PC-3 (cell line): ENCODE measurements at places on chromosomes 5 and 9.
A peak's percentile ranks its signal among the peaks of the same experiment; 100 is the strongest.

GRCh38 chr5:71482132-71482531, 26.7 kb downstream of the BDP1 start:
- DNase-seq, result peak; percentile 64

GRCh38 chr5:83556190-83556589, 84.6 kb downstream of the VCAN start:
- no peak for DNase-seq

GRCh38 chr5:8184455-8185063, 315.6 kb downstream of the MTRR start:
- peak; percentile 74 for DNase-seq

DNA sequence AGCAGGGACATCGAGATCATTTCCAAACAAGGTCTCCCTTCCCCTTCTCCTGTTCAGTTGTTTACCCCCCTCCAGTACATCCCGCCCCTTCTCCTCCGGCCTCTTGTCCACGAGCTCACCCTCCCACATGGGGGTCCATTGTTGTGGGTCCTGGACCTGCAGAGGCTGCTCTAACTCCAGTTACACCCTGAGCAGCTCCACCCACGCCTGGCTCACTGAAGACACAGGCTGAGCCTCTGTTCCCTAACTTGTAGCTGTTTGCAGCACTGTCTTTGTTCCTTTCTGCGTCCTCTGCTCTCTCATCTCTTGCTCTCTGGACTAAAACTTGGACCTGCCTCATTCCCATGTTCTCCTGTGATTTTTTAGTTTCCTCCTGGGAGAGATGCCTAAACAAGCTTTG, 377.5 kb downstream of the MED10 start:
- no peak for DNase-seq

GRCh38 chr5:68565427-68565826, 349.9 kb downstream of the PIK3R1 start:
- no peak for DNase-seq

DNA sequence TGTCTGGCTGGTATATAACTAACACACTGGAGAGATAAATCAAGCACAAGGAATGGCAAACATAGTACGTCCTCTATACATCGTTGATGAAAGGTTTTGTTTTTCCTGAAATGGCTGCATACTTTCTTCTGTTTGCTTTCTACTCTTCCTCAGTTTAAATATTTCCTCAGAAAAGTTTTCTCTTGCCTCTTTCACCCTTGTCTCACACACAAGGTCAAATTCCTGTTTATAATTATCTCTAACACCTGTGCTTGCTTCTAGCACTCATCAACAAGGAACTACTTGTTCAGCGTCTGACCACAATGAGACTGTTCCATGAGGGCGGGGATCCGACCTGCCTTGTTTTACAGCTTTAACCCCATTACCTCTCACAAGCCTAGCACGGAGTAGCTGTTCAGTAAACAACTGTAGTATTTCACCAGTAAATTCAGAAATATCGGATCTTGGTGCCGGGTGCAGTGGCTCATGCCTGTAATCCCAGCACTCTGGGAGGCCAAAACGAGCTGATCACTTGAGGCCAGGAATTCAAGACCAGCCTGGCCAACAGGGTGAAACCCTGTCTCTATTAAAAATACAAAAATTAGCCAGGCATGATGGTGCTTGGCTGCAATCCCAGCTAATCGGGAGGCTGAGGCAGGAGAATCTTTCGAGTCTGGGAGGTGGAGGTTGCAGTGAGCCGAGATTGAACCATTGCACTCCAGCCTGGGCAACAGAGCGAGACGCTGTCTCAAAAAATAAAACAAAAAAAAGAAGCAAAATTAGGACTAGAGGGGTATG, 37.0 kb downstream of the NR6A1 start:
- no peak for DNase-seq

DNA sequence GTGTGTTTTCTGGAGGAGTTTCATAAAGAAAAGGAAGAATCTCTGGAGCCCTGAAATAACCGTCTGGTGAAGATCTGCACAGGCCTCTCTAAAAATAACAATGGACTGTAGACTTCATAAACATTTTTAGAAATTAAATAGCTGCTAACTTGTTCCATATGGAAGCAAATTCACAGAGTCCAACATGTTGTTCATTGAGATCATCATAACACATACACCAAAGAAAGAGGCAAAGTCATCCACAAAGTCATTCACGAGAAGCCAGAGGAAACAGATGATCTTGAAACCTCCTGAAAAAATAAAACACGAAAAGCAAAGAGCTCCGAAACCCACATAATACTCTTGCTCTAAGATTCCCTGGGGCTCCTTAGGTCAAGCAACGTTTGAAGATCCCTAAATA, 347.8 kb downstream of the EFNA5 start:
- DNase-seq, result no peak

DNA sequence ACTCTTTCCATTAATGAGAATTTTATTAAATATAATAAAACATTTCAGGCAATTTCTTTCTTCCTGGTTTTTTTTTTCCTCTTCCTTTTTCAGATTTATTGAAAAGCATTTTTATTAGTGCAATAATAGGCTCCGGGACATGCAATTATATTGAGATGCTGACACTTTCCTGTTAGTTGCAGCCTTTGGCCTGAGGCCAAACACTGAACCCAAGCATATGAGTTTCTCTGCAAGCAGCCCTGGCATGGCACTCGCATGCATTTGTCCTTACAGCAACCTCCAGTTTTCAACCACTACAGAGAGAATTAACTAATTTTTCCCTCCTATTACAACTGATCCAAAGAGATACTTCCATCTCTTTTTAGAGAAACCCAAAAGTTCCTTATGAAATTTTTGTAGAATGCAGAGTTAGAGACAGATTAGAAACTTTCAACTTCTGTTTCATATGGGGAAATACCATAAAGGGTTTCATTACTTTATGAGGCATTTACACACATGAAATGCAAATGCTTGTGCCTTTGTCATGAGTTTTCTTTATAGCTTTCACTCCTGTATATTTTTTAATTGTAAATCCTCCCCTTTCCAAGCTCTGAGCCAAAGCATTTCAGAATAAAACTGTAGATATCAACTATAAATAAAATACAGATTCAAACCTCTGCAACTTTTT, 183.0 kb downstream of the CETN3 start:
- DNase-seq, result no peak

- DNase-seq, result no peak
Observed at GRCh38 chr5:38036765-38037164, 196.9 kb upstream of the GDNF start.

DNA sequence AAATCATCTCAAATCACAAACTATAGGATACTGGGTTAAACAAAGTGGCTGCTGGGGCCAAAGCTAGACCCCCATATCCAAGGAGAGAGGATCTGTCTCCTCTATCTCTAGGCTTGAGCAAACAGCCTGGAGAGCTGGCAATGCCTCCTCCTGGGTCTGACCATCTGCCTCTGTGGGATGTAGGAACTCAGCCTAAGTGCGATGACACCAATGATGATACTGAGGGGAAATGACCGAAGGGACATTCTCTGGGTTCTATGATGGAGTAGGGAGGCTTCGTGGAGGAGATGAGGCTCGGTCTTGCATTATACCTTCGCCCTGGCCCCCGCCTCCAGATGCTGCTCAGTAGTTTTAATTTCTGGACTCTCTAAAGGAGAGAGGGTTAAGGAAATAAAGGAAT, 9.3 kb upstream of the SPATA24 start:
- DNase-seq, result no peak

DNA sequence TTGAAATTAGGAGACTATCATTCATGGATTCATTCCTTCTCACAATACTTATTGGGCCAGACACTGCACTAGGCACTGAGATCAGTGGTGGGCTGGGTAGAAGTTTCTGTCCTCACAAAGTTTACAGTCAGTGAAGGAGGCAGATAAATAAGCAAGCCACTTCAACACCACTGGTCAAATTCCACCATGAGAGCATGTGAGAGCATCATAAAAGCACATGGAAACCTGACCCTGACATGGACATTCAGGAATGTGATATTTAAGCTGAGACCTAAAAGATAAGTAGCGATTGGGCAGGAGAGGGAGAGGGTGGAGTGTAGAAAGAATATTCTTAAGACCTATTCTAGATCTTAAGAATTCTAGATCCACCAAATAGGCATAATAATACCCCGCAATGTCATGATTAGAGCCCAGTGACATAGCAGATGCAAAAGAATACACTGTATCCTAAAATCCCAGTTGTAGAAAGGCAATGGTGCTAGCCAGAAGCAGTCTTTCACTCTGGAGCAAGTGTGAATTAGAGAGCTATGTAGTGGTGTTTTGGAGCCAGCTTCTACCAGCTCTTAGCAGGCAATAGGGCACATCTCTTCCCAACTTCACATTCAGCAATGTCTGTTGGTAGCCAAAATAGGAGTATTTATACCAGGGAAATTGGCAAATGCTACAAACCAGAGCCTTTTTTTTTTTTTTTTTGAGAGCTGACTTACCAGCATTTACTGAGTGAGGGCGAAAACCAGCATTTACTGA, 46.4 kb downstream of the SH3RF2 start:
- peak; percentile 20 for DNase-seq

DNA sequence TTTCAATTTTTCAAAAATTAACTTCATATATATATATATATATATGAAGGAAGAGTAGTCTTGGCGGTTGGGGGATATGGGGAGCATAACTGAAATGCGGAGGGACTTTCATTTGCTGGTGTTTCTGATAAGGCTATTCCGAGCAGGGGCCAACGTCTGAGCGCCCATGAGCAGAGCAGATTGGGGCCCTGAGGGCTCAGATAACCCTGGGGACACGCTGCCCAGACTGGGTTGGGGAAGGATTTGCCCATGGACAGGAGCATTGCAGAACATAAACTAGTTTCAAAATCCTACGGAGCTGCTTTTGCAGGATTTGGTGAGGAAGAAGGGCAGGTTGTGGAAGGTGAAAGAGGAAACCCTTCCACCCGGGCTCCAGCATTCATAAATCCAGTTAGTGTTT, 240.2 kb downstream of the IRX1 start:
- DNase-seq, result no peak

DNA sequence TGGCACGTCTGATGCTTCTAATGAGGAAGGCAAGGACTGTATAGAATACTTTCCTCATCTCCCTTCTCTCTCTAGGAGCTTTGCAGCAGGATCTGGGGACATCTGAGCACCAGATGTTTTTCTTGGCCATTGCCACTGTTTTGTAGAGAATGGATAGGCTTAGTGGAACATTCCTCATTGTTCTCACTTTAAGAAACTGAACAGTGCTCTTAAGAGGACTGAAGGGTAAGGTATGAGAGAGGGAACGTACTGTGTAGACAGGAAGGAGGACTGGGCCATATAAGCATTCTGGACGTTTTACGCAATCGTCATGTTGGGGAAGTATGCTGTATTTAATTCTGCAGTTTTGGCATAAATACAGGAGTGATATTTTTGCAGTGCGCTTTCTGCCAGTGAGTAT, 70.6 kb downstream of the SMARCA2 start:
- no peak for DNase-seq

DNA sequence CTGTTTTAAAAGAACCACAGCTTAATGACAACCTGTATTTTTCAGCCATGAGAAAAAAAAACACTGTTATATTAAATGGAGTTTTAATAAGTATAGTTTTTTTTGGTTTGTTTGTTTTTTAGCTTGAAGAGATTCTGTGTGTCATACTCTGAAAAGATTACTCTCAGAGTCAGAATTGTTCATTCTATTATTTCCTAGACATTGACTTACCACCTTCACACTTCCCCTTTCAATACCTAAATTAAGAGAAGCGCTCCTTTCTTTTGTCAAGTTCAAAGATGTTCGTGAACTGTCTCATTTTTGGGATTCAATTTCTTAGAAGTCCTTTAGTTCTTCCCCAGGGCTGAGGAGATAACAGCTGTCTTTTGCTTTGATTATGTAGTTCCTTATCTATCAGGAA, 1201.6 kb upstream of the NUDT12 start:
- DNase-seq, result no peak

GRCh38 chr5:14226149-14226548, 83.0 kb downstream of the TRIO start:
- no peak for DNase-seq

DNA sequence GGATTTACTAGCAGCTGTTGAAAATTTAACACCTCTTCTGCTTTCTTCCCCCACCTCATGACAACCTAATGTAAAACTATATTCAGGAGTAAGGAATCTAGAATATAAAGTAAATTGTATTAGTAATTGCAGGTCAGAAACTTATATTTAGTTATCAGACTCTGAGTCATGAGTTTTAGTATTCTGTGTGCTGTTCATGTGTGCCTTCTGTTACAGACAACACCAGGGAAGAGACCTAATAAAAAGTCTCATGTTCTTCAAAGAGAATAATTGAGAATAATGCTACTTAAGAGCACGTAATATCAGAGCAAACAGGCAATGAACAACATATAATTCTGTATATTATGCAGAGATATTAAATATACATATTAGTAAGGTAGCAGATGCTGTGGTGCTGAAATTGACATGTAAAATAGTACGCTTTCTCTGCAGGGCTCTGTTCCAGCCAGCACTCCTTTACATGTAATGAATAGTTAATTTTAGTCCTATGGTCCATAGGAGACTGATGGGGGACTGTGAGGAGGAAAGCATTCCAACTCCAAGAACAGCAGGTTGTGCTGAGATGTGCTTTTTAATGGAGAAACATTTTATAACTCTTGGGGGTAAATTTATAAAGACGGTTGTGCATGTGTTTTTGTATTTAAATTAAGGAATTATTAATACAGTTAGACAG, 106.4 kb downstream of the ZSWIM6 start:
- peak; percentile 5 for DNase-seq
